Activated effector memory CD4-positive, alpha-beta T cell treated with anti-CD3 and anti-CD28 coated beads, Interleukin-2, amount 50 U/mL, for 16 hours (primary cell): ENCODE measurements at places on chromosomes 2 and 18.
A peak's percentile ranks its signal among the peaks of the same experiment; 100 is the strongest.

DNA sequence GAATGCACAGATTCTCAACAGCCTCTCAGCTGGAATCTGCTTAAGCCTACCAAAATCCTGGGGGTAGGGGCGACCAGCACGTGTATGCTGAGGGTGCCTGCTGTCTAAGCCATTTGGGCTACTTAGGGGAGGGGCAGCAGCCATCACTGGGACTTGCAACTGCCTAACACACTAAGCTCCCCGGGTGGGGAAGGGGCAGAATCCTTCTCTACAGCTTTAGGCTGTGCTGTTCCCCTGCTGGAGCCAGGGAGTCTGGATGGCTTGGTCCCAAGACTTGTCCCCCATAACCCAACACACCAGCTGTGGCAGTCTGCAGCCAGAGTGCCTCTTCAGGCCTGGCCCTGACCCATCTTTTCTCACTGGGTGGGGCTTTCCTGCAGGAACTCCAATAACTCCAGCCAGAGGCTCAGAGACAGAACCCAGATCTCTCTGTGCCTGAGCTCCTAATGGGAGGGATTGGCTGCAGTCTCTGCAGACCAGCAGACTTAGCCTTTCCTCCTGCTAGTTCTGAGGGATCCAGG, 305.4 kb upstream of the RND3 start:
- no peak for DNase-seq

GRCh38 chr2:207073801-207074678, 91.7 kb downstream of the KLF7 start:
- peak; percentile 70 for DNase-seq

- no peak for DNase-seq
These were observed 671.6 kb upstream of the ACVR2A start for GRCh38 chr2:147173189-147173581.

- no peak for DNase-seq
These were observed 128.6 kb downstream of the MSH2 start for GRCh38 chr2:47531378-47532042.

- peak; percentile 92 for DNase-seq
These were observed at the start of gene DGKD for GRCh38 chr2:233353769-233354499. Gene DGKD, plus strand, starts transcription at chr2:233354494. Its CDS starts 25 bp downstream, at chr2:233354519.

DNA sequence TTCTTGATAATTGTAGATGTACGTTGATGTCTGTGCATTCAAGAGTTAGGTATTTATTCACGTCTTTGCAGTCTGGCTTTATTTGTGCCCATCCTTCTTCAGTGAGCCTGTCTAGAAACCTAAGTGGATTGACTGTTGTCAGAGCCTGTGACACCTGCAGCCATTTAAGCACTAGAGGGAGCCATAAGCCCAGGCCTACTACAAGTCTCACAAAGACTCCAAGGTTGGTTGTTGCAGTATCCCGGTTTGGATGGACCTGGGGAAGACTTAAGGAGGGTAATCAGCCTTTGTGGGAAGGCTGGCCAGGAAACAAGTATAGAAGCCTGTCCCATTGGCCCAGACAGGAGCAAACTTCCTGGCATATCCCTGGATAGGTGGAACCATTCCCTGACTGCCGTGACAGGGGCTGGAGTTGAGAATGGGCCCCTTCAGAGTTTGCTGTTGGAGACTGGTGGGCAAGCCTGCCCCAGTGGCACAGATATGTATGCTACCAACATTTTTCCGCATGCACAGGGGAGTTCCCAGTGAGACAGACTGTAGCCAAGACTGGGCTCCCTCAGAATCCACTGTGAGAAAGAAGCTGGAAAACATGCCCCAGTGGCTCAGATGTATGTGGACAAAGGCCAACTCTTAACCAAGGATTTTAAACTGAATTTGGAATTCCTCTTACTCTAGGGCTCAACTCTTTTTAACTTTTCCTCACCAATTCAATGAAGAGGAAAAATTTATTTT, 9.3 kb upstream of the LRRC30 start:
- no peak for DNase-seq

GRCh38 chr2:36701918-36702317, 5.4 kb downstream of the VIT start:
- DNase-seq, result no peak

DNA sequence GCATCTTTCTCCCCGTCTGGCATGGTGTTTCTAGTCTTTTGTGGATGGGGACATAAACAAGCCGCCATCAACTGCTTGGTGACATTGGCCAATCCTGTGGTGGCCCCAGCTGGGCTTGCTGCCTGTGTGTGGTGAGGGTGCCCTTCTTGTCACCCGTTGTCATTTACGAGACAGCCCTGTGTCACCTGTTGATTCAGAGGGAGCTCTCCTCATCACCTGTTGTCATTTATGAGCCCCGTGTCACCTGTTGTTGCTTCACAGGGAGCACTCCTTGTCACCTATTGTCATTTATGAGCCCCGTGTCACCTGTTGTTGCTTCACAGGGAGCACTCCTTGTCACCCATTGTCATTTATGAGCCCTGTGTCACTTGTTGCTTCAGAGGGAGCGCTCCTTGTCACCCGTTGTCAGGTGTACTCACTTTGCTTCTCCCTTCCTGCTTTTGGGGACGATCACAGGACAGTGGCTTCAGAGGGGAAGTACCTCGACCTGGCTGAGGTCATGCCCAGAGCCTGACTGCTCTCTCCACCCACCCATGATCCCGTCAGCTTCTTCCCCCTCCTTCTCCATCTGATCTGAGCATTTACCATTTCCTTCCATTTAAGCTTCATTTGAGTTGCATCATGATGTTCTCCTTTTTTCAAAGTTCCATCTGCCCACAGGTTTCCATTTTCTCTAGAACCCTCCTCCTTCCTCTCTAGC, 29.1 kb downstream of the HPCAL1 start:
- peak; percentile 78 for DNase-seq

DNA sequence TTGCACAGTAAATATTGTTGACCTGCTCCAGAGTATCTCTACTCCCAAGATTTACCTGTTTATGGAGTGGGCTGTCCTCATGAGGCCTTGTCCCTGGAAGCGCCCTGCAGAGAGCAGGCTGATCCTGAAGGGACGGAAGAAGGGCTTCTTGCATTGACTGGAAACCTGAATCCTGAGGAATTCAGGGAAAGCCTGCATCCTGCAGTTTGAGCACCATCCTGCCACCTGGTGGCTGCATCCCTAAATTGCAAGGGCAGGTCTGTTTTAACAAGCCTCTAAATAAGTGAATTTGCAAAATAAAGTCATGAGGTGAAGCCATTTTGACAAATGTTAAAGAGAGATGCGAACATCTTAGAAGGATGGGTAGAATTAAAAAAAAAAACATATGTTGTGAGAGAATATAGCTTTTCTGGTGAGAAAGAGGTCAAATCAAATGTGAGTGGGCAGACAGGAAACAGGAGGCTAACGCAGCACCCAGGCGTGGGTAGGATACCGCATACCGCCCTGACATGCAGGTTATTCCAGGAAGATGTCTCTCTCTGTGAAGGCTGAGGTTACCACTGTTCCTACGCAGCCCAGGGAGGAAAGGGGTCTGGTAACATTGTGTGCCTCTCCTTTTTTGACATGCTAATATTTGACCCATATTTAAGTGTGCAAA, 754.9 kb downstream of the RNF144A start:
- DNase-seq, result peak; percentile 73

GRCh38 chr18:28147674-28148171, 29.2 kb downstream of the CDH2 start:
- no peak for DNase-seq

- DNase-seq, result no peak
These were observed 38.8 kb downstream of the PPP4R1 start for GRCh38 chr18:9575558-9575957.

- no peak for DNase-seq
These were observed 215.1 kb upstream of the LRRTM4 start for GRCh38 chr2:77737236-77737635.
